ENCODE measurements at places on chromosomes 13 and 19. TPM values are rescaled to one million over a fixed set of nuclear protein-coding genes. Genes with fewer than 3 reads are reported as not detected.

SYCN gene
- 165 TPM for total RNA-seq

SMAD9 gene
- total RNA-seq, result 30.7 TPM

ZNF541 gene
- 0.23 TPM for total RNA-seq

ZNF223 gene
- 10.6 TPM for total RNA-seq

TNNT1 gene
- total RNA-seq, result 8.5 TPM

ZNF443 gene
- total RNA-seq, result 5.7 TPM

KLK10 gene
- total RNA-seq, result 7.4 TPM

RFPL4A gene
- not detected for total RNA-seq

PNMA8B gene
- 0.96 TPM for total RNA-seq

NEK3 gene
- total RNA-seq, result 12.9 TPM

ACTMAP gene
- 4.4 TPM for total RNA-seq

NKPD1 gene
- 4.1 TPM for total RNA-seq

ZNF471 gene
- 4.9 TPM for total RNA-seq

SBK2 gene
- not detected for total RNA-seq

SIGLEC7 gene
- not detected for total RNA-seq

PRKCSH gene
- 229 TPM for total RNA-seq

ZNF682 gene
- total RNA-seq, result 4.3 TPM

ZNF772 gene
- 37.9 TPM for total RNA-seq

KLK15 gene
- total RNA-seq, result 8.5 TPM

IZUMO2 gene
- total RNA-seq, result 1.1 TPM

EHD2 gene
- 83.2 TPM for total RNA-seq

LAIR1 gene
- total RNA-seq, result 7.2 TPM

HSD17B14 gene
- total RNA-seq, result 11.2 TPM

CTXN1 gene
- total RNA-seq, result 5.0 TPM

GJB2 gene
- total RNA-seq, result 1.5 TPM

ZNF888 gene
- total RNA-seq, result 21.4 TPM

ZNF112 gene
- total RNA-seq, result 7.1 TPM

GNG7 gene
- 22.9 TPM for total RNA-seq

WDR87 gene
- total RNA-seq, result not detected

PSG3 gene
- not detected for total RNA-seq

LGALS7 gene
- total RNA-seq, result not detected

LGALS14 gene
- total RNA-seq, result not detected

GRK1 gene
- 0.23 TPM for total RNA-seq

CD33 gene
- total RNA-seq, result 1.9 TPM

APOC4 gene
- not detected for total RNA-seq

BEST2 gene
- not detected for total RNA-seq

EVI5L gene
- total RNA-seq, result 25.7 TPM

CAMSAP3 gene
- total RNA-seq, result 40.4 TPM

KPTN gene
- total RNA-seq, result 9.0 TPM

SHD gene
- total RNA-seq, result 0.62 TPM

PPFIA3 gene
- total RNA-seq, result 18.2 TPM

CDX2 gene
- 0.09 TPM for total RNA-seq

URI1 gene
- total RNA-seq, result 48.2 TPM

LILRA1 gene
- total RNA-seq, result 0.96 TPM

MAP3K10 gene
- total RNA-seq, result 23.8 TPM

CGB2 gene
- total RNA-seq, result not detected

LILRB4 gene
- total RNA-seq, result 5.7 TPM

Data from prostate gland (tissue), 2 donors.